ENCODE measurements at places on chromosomes 16 and 17.

DNA sequence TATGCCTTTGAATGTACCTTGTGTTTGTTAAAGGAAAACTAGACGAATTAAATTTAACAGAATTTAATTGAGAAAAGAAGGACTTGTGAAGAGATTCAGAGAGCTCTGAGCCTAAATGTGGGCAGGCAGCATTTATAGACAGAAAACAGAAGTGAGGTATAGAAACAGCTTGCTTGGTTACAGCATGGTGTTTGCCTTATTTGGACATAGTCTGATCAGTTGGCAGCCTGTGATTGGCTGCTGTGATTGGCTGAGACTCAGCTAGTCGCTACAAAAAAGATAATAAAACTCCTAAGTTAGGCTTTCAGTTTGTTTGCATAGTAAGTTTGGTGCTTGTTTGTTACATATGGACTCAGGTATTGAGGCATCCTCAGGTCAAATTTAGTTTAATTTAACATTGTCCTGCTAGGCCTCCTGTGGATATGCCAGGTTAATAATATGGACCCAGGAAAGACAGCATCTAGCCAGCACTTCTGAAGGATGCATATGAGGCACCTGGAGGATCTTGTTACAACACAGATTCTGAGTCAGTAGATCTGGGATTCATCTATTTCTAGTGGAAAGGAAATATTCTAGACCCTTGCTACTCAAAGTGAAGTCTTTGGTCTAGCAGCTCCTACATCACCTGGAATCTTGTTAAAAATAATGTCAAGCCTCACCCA lies 43.4 kb downstream of the SLFN5 start:
- DNase-seq, result no peak

DNA sequence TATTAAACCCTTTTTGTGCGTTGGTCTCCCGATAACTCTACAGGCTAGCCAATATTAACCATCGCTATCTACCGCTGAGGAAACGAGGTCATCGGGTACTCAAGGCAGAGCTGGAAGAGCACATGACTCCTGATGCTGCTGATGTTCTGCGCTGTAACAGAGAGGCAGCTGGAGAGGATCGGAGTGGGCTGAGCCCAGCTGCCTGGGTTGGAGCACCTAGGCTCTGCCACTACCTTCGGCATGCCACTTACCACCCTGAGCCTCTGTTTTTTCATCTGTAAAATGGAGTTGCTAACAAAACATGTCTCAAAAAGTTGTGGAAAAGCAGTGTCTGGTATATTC lies 432 bp upstream of the SLC46A1 start:
- DNase-seq, result no peak

DNA sequence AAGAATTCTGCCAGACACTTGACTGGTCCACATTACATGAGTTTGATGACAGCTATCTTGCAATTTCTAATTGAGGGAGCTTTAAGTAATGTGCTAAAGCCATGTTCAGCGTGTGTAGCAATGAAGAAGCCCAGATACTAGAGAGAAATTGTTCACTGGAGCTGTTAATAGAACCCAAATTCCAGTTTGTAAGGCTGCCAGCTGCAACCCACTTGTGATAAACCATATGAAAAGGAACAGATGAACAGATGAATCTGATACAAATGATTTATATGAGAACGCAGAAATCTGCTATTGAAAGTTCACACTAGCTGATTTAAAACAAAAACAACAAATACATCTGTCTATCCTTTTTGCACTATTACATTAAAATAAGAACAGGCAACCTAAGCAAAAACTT lies 6.2 kb downstream of the NACA2 start:
- no peak for DNase-seq

DNA sequence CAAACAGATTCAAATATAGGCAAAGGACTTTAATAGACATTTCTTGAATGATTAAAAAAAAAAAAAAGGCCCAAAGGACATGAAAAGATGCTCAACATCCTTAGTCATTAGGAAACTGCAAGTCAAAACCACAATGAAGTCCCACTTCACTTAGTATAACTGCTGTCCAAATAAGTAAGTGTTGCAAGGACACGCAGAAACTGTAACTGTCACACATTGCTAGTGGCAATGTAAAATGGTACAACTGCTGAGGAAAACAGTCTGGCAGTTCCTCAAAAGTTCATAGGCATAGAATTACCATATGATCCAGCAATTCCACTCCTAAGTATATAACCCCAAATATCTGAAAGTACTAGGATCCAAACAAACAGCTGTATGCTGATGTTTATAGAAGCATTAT lies 112.7 kb downstream of the BRIP1 start:
- no peak for DNase-seq

- no peak for DNase-seq
Observed at GRCh38 chr16:77960766-77961165, 61.6 kb upstream of the CLEC3A start.

DNA sequence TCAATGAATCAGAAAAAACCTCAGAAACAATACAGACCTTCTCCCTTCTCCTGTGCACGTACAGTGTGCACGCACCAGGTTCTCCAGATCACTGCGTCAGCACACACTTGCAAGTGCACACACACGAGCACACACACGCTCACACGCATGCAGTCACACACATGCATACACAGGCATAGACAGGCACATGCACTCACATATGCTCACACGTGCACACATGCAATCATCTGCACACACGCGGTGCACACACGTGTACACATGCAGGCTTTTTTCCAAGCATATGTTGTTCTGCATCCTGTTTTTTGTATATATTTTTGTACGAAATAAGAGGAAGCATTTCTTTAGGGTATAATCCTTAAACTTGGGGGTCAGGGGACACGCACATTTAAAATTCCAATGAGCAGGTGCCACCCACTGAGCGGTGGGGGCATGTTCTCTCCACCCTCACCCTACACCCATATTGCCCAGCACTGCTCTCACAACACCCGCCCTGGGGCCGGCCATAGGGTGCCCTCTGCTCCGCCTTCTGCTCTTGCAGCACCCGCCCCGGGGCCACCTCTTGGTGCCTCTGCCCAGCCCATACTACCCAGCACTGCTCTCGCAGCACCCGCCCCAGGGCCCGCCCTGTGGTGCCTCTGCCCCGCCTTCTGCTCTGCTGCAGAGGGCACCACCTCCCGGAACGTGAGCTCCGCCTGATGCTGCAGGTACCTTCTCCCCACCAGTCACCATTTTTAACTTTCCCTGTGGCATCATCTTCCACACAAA lies 20.9 kb downstream of the KLHDC4 start:
- DNase-seq, result no peak

- no peak for DNase-seq
Observed at GRCh38 chr17:8806926-8807550, 7.9 kb upstream of the MFSD6L start.

All from vagina (tissue), 2 donors.